ENCODE measurements at places on chromosomes 16 and 17. TPM values are rescaled to one million over a fixed set of nuclear protein-coding genes. Genes with fewer than 3 reads are reported as not detected.

DNA sequence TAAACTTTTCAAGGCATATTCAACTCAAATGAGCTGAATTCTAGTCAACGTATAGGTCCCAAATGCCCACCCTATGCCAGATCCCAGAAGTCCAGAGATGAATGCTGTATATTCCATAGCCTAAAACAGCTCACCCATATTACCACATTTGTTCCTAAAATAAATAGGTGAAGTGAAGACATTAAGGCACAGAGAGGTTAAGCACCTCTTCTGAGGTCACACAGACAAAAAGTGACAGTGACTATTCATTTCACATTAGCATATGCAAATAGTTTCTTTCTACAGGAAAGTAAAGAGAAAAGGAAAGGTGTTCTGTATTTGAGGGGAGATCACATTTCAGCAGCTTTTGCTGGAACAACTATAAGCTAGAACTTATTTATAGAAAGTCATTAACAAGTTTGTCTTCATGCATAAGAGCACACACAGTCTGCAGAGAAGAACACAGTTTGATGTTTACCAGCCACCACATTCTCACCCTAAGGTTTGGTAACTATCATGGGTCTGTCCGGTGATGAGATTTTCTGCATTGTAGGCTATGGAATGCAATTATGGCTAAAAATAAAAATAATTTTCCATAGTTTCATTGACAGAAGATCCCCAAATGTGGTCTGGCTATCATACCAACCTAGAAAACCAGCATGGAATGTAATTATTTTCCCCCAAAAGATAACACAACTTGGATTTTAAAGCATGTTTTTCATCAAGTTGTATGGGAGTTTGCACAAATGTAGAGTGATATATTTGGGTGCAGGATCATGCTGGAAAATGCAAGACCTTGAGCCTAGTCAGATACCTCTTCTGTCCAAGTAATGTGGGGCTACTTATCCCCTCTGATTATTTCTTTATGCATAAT, 402.1 kb downstream of the UTP18 start:
- no peak overlapping the region for H3K27ac ChIP-seq
- no peaks in the 10 kb centered on the region for H3K27me3 ChIP-seq
- no peaks in the 10 kb centered on the region for H3K4me1 ChIP-seq
- DNase-seq: no peak
- H3K36me3 ChIP-seq: no peaks in the 10 kb centered on the region

DNA sequence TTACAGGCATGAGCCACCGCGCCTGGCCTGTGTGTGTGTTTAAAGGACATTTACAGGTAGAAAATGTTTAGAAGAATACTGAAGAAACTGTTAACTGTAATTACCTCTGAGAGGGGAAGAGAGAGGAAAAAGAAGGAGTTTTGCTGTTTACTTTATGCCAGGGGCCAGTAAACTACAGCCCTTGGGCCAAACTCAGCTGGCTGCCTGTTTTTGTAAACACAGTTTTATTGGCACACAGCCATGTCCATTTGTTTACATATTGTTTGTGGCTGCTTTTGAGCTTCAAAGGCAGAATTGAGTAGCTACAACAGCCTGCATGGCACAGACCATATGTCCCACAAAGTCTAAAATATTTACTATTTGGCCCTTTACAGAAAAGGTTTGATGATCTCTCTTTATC, 76.4 kb downstream of the GPR139 start:
- H3K4me1 ChIP-seq: no peaks in the 10 kb centered on the region
- no peaks in the 10 kb centered on the region for H3K36me3 ChIP-seq
- H3K27me3 ChIP-seq: no peaks in the 10 kb centered on the region
- H3K27ac ChIP-seq: no peak overlapping the region
- DNase-seq: no peak

- no peak overlapping the region for H3K27ac ChIP-seq
- H3K36me3 ChIP-seq: no peaks in the 10 kb centered on the region
- H3K27me3 ChIP-seq: no peaks in the 10 kb centered on the region
These were observed 4.0 kb downstream of the ZFHX3 start for GRCh38 chr16:73043828-73044467.

- no peak overlapping the region for H3K4me3 ChIP-seq
- H3K4me1 ChIP-seq: no peaks in the 10 kb centered on the region
- H3K27me3 ChIP-seq: no peaks in the 10 kb centered on the region
- no peaks in the 10 kb centered on the region for H3K36me3 ChIP-seq
These were observed 364.5 kb upstream of the XYLT1 start for GRCh38 chr16:17835118-17835876.

The CES5A gene
- not detected for total RNA-seq
